ENCODE measurements at places on chromosomes 1 and 21.

GRCh38 chr1:202031796-202032195, 21.4 kb downstream of the ELF3 start:
- no peak for DNase-seq

DNA sequence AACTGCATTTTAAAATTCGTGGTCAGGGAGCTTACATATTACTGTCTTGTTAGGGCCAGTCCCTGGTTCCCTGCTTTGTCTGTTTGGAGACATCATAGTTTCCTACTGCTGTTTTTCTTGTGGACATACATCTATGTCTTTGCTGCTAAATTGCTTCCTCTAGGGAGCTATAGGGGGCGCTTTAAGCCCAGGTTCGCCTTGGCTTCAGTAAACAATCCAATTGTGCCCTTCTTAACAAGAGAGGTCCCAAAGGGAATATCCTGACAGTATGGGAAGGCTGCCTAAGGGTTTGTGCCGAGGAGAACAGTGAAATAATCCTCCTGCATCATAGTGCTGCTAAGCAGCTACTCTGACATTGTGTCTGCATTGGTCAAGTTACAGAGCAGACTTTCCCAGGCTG, 112.5 kb downstream of the USH2A start:
- DNase-seq: no peak

DNA sequence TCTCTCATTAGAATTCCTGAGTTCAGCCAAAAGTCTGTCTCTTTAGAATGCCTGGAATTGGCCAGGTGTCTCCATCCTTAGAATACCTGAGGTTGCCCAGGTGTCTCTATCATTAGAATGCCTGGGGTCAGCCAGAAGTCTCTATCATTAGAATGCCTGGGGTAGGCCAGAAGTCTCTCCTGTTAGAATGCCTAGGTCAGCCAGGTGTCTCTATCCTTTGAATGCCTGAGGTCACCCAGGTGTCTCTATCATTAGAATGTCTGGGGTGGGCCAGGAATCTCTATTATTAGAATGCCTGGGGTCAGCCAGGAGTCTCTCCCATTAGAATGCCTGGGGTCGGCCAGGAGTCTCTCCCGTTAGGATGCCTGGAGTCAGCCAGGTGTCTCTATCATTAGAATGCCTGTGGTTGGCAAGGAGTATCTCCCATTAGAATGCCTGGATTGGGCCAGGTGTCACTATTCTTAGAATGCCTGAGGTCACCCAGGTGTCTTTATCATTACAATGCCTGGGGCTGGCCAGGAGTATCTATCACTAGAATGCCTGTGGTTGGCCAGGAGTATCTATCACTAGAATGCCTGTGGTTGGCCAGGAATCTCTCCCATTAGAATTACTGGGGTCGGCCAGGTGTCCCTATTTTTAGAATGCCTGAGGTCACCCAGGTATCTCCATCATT, 43.0 kb downstream of the RNF187 start:
- DNase-seq: no peak

DNA sequence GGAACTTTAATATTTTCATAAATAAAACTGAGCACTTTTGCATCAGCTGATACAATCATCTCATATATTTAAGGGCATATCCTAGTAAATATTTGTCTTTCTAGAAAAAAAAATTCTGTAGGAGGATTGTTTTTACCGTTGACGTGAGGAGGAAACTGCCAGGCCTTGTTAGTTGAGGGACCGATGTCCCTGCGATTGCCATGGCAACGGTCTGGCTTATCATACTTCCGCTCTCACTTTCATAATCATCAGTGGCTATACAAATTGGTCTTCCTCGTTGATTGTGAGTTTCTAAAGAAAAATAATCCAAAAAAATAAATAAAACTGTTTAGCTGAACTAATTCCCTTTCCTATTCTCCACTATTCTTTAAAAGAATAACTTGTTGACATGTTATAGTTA, 69.3 kb upstream of the ANGPTL3 start:
- DNase-seq: no peak

GRCh38 chr1:25338188-25338981, at the start of gene TMEM50A:
TSS of gene TMEM50A (plus strand) at chr1:25338334. CDS start at chr1:25340487, 2,153 bp downstream.
- peak; percentile 78 for DNase-seq

DNA sequence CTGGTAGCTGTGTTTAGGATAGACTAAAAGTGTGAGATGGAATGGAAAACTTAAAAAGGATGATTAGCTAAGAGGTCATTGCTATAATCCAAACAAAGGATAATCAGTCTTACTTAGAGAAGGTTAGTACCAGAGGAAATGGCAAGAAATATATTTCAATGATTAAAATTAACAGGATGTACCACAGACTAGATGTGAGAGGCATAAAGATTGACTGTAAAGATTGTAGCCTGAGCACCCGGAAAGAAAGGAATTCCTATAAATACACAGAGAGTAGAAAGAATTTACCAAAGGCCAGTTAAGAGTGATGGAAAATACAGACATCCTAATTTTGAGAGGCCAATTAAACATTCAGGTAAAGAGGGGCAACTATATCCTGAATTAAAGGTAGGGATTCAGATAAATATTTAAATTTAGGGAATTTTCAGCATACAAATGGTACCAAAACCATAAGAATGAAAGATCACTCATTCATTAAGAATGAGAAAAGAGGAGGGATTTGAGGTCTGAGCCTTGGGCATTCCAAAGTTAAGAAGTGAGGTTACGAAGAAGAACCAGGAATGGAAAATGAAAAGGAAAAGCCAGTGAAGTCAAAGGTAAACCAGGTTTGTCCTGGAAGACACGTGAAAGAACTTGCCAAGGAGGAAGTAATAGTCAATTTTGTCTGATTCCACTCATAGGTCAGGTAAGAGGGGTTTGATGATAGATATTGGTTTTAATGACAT, 46.4 kb upstream of the RGS1 start:
- DNase-seq: no peak

DNA sequence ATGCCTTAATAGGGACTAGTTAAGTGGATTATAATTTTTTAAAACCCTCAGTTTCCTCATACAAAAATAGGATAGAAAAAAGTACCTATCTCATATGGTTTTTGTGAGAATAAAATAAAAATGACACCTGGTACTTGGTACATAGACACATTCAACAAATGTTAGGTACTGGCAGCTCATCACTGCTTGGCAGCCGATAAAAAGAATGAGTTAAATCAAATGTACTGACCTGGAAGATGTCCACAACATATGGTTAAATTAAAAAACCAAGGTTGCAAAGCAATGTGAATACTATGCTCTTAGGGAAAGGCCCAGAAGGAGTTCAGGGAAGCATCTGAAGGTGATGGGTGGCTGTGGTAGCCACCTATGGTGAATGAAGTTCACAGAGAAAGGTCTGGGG, 64.9 kb upstream of the SMYD2 start:
- DNase-seq: no peak

DNA sequence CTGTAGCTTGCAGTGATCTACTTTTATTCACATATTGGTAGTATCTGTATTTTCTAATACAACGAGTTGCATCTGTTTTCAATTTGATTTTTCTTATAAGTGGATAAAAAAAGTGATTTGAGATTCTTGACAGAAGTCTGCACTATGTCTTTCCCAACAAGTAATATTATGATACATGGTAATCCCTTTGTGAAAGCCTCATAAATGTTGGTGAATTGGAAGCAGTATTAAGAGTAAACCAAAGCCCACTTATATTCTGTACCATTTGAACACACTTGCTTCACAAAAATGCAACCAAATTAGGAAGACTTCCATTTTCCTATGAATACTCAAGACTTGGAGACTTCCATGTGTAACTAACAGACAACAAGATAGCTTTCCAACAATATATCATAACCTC, 172.0 kb downstream of the HMCN1 start:
- no peak for DNase-seq

- DNase-seq: no peak
These were observed 92.6 kb upstream of the PBX1 start for GRCh38 chr1:164466429-164466828.

- DNase-seq: no peak
These were observed 124.9 kb upstream of the TMEM51 start for GRCh38 chr1:15028616-15029015.

DNA sequence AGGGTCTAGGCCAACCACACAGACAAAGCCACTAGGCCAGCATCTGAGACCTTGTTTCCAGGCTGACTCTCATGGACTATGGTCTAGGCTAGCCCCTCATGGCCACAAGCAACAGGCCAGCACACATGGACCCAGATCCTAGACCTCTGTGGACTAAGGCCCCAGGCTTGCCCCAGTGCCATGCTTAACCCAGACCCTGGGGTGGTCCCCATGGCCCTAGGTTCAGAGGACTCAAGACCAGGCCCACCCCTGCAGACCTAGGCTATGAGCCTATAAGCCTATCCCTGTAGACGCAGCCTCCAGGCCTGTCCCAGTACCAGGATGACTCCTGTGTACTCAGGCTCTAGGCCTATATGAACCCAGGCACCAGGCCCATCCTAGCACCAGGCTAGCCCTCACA, 1.9 kb upstream of the OR14A2 start:
- DNase-seq: no peak

DNA sequence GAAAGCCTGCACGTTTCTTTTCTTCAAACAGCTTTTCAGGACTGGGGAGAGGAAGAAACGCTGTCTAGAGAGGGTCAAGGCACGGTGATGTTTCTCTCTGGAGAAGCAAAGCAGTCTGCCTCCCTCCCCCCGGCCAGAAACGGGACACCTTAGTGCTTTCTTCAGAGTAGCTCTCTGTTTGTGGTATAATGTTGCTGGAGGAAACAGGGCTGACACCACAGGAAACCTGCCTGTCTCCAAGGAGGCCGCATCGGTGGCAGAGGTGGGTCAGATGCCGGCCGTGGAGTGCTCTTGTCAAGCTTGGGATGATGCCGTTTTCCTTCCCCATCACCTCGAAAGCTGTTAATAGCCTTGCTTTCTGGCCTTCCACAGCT, 139.4 kb downstream of the DHRS3 start:
- peak; percentile 14 for DNase-seq

GRCh38 chr1:59058665-59059439, 238.0 kb upstream of the FGGY start:
- DNase-seq: no peak

DNA sequence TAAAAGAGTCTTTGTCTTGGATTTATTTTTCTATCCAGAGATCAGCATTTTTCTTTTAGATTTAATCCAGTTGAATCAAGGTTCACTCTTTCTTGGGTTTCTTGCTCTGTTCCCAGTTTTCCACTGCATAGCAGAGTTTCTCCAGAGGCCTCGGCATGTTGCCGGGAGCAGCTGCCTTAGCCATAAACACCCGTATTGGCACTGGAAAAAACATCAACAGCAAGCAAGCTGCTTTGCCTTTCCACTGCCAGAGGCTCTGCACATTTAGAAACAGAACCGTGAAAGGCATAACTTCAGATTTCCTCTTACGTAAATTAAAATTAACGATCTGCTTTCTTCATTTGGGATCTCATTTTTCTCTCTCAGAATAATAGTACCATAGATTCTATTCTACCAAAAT, 181.8 kb upstream of the L1TD1 start:
- DNase-seq: no peak

GRCh38 chr1:30919025-30919881, 10.7 kb upstream of the SDC3 start:
- no peak for DNase-seq

- DNase-seq: no peak
These were observed 45.2 kb downstream of the GALNT2 start for GRCh38 chr1:230112131-230112701.

- no peak for DNase-seq
These were observed 7.6 kb upstream of the DDI2 start for GRCh38 chr1:15609631-15610030.

DNA sequence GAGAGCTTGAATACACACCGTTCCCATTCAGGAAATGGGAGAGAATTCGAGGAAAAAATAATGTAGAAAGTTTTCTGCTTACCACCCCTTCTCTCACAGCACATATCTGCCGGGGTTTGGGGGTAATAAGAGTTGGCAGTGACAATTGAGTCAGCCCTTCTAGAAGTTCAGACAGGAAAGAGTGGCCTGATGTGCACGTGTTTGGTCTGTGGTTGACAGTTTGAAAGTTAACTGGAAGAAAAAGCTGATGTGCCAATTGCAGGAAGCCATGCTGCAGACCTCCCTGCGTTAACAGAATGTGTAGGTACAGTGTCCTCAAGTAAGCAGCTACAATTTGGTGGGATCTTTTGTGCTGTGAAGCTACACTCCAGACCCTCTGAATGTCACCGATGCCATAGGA, 50.9 kb downstream of the DHX9 start:
- peak; percentile 4 for DNase-seq

GRCh38 chr21:44050276-44050675, 38.2 kb downstream of the TRAPPC10 start:
- DNase-seq: no peak

GRCh38 chr1:205916541-205916940, 26.7 kb downstream of the SLC26A9 start:
- DNase-seq: no peak

- DNase-seq: no peak
These were observed 119.0 kb downstream of the COQ8A start for GRCh38 chr1:227059076-227059475.

GRCh38 chr1:235161685-235162327, 756 bp upstream of the RBM34 start:
- DNase-seq: no peak

DNA sequence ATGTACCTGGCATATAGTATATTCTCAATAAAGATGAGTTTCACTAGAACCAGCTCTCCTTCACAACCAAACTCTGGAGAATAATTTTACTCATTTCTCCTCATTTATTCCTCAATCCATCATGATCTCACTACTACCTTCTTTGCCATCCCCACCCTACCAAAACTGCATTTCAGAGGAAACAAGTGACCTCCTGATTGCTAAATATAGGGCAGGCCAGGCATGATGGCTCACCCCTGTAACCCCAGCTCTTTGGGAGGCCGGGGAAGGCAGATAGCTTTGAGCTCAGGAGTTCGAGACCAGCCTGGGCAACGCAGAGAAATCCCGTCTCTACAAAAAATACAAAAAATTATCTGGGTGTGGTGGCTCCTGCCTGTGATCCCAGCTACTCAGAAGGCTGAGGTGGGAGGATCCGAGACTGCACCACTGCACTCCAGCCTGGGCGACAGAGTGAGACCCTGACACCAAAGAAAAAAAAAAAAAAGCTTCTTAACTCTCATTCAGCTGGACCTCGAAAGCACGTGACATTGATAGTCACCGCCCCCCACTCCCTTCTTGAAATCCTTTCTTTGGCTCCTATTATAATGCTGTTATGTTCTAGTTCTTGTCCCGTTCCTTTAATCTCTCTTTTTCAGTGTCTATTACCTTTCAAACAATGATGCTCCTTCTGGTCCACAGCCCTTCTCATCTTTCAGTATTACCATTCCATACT, 2.1 kb downstream of the TESK2 start:
- DNase-seq: no peak

Measured in stimulated activated CD8-positive, alpha-beta memory T cell treated with anti-CD3 and anti-CD28 coated beads, Interleukin-7, amount 100 ng/mL, for 1 hour (primary cell).